Globus pallidus (tissue), 1 donor: ENCODE measurements at places on chromosomes 5 and 9.

- DNase-seq, result no peak
Measured at GRCh38 chr9:68697851-68698250, 7.2 kb upstream of the PIP5K1B start.

- no peak for DNase-seq
Measured at GRCh38 chr5:167822241-167822640, 469.2 kb upstream of the WWC1 start.

DNA sequence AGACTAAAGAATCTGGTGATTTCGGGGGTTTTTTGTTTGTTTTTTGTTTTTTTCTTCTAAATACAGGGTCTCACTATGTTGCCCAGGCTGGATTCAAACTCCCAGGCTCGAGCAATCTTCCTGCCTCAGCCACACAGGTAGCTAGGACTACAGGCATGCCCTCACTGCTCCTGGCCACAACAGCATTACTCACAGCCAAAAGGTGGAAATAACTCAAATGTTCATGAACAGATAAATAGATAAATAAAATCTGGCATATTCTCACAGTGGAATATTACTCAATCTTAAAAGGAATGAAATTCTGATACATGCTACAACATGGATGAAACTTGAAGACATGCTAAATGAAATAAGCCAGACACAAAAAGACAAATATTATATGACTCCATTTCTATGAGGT lies 19.8 kb upstream of the RAD23B start:
- DNase-seq, result no peak

- no peak for DNase-seq
Measured at GRCh38 chr9:13083963-13084528, 195.4 kb downstream of the MPDZ start.

- peak; percentile 12 for DNase-seq
Measured at GRCh38 chr9:89225991-89226471, 47.4 kb upstream of the SHC3 start.

DNA sequence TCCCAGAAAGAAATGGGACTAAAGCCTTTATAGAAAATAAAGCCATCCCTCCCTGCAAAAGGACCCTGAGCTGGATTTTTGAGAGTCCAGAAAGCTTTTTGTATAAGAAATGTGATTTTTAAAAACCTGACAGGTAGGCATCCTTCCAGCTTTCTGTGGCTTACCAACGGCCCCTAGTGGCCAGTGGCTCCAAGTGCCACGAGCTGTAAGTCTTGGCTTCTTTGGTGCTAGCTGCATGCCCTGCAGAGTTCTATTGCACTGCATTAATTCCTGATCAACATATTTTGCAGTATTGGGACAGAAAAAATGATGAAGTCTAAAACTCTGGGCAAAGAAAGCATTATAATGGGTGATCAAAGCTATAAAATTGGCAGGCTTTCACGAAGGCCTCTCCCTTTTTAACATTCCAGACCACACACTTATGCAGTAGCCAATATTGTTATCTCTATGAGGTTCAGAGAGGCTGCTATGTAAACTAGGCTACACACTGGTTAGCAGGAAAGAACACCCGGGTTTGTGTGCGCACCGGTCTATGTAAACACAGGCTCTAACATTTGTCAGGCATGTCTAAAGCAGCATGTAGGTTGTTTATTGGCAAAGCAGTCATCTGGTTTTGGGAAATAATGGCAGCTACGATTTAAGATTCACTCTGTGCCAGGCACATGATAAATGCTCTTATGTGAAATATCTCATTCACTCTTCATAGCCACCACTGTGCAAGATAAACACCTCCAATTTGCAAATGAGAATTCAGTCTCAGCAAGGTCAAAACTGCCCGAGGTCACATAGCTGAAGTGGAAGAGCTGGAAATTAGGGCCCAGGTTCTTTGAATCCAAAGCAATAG lies 55.2 kb downstream of the NMUR2 start:
- peak; percentile 37 for DNase-seq

DNA sequence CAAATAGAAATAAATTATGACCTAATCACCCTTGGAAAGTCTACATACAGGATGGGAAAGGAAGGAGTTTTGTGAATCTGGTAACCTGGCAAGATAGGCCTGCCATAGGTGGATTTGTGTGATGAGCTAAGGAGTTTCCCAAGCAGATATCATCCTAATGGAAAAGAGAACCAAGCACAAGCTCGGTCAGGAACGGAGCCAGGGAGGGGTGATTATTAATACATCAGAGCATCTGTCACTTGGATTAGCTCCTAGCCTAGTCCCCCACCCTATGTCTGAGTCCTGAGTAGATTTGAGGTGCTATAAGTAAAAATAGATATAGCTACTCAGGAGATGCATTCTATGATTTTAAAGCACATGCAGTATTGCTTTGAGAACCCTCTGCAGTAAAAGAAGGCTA lies 57.3 kb upstream of the SMARCA2 start:
- no peak for DNase-seq

DNA sequence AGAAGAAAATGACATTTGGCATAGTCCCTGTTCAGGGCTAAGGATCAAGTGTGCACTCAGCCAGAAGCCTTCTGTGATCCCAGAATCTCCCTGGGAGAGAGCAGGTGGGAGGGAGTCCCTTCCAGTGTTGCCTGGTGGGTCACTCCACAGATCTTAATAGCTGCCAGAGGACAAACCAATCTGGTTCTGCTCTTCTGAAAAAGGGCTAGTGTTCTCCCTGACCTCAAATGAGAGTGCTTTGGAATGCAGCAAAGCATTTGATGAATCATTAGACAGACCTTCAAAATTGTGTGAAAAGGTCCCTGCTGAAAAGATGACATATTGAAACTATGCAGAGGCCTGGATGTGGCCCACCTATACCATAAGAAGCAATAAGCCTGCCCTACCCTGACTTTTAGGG lies 339.7 kb downstream of the TMEM232 start:
- peak; percentile 48 for DNase-seq

GRCh38 chr5:178431782-178432165 lies 158.4 kb downstream of the COL23A1 start:
- DNase-seq, result no peak

GRCh38 chr5:159082474-159082873 lies 17.2 kb downstream of the EBF1 start:
- DNase-seq, result no peak

DNA sequence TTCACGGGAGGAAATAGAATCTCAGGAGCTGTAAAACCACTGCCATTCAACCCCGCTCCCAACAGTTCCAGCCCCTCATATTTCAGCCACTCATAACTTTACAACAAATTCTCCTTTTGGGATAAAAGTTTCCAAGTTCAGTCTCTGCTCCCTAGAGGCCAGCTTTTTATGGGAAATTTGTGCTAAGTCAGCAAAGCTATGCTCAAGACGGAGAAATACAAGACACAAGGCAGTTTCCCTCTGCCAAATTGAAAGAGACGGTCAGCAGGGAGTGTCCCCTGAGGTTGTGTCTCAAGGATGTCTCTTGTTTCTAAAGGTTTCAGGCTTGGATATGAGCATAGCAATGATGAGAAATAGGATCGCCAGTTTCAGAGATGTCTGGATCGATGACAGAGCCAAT lies 608.6 kb downstream of the CCDC171 start:
- no peak for DNase-seq

- DNase-seq, result peak; percentile 93
Measured at GRCh38 chr9:113593682-113594281, 130.3 kb downstream of the RGS3 start.
